Stimulated activated CD8-positive, alpha-beta memory T cell treated with anti-CD3 and anti-CD28 coated beads, Interleukin-4, amount 100 ng/mL, for 1 hour (primary cell): ENCODE measurements at places on chromosomes 16 and 17.
A peak's percentile ranks its signal among the peaks of the same experiment; 100 is the strongest.

GRCh38 chr16:19228575-19228974 is 57.0 kb upstream of the CLEC19A start:
- no peak for DNase-seq

DNA sequence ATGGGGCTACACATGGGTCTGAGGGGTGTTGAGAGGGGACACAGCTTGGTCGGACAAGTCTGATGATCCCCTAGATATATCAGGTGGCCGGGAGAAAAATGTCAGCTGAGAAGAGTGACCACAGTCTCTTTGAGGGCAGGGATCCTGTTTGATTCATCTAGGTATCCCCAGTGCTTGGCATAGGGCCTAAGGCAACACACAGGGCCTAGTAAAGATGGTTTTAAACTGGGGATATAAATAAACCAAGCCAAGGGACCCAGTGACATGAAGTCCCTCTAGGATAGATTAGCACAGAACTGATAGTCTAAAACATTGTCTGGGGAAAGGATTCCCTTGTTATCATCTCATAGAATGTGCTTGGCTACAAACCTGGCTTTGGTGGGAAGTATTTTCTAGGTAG is 1.4 kb downstream of the ERCC4 start:
- no peak for DNase-seq

DNA sequence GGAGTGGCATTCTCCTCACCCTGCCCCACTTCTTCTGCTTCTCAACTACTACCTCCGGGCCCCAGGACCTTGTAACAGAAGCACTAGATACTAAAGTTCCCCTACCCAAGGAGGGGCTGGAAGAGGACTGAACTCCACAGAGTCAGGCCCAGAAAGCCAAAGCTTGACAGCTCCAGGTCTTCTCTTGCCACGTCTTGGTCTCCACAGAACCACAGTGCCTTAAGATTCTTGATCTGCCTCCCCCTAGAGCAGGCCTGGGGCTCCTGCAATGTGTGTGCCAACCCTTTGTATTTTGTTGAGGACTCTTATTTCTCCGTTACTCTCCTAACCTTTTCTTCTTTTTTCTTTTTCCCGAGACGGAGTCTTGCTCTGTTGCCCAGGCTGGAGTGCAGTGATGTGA is 4.0 kb downstream of the SLC16A13 start:
- DNase-seq, result no peak

- DNase-seq, result no peak
These were observed 73.6 kb downstream of the ABCC6 start for GRCh38 chr16:16149710-16150116.

DNA sequence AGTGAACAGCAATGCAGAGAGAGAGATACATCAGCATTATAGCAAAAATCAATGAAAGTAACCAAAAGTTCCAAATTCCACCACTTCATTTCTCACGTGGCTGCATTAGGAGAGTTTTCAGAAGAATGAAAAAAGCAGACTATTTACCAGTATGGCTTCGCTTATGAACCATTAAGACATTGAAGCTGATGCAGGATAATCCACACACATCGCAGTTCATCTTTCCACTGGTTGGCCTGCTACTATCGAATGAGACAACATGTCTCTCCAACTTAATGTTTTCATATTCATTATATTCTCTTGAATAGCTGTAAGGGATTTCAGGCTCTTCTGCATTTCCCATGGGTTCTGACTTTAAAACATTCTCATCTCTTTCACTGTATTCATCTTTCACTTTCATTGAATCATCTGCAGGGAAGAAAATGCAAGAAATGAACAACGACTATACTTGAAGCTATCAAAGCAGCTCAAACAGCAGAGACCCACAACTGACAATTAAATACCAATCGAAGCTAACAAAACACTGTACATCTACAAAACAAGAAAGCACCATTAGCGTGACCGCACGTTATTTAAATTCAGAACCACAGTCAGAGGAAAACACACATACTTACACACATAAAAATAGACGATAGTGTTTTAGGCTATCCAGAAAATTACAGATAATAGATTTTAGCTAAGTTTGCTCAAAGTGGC is 54.9 kb downstream of the GRB7 start:
- no peak for DNase-seq

GRCh38 chr17:18248811-18249210 is 9.7 kb downstream of the FLII start:
- DNase-seq, result no peak

- DNase-seq, result no peak
These were observed 27.2 kb upstream of the METRNL start for GRCh38 chr17:83052241-83052564.

DNA sequence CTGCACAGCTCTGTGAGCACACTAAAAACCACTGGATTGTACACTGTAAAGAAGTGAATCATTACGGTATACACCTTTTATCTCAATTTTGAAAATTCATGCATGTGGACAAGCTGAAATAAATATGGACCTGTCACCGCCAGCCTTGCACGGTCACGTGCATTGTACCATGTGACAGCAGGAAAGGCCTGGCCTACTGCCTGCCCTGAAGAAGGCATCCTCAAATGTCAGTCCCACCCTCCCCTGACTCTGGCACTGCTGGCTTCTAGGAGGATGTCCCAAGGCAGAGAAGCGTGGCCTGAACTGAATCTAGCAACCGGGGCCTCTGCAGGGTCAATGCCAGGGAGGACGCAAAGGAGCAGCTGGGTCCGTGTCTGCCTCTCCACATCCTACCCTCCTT is 34.6 kb downstream of the SLC38A8 start:
- DNase-seq, result no peak

DNA sequence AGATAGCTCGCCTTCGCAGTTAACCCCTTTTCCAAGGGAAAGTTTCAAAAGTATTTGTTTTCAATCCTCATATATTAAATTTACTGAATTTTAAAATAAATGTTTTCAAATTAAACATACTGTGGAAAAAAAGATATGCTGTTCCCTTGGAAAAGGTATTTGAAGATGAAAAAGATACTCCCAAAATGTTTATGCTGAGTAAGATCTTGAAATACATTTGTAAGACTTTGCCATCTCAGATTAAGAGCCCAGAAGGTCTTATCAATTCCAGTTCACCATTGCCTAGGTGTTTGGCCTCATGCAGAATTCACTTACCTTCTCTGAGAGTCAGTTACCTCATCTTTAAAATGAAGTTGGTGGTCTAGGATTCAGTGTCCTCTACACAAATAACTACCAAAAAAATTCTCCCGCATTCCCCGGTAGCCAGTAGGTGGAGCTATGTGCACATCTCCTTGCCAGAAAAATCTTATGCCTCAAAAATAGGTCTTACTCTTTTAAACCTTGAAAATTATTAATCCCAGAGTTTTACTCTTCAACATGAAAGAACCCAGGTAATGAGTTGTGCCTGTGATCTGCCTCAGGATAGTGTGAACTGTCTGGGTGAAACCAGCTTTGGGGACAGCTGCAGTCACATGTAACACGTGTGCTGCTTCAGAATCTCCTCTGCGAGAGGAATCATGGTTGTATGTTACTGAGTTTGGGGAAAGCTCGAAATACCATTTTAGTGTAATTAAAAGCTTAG is 178.3 kb downstream of the MRTFB start:
- peak; percentile 3 for DNase-seq

DNA sequence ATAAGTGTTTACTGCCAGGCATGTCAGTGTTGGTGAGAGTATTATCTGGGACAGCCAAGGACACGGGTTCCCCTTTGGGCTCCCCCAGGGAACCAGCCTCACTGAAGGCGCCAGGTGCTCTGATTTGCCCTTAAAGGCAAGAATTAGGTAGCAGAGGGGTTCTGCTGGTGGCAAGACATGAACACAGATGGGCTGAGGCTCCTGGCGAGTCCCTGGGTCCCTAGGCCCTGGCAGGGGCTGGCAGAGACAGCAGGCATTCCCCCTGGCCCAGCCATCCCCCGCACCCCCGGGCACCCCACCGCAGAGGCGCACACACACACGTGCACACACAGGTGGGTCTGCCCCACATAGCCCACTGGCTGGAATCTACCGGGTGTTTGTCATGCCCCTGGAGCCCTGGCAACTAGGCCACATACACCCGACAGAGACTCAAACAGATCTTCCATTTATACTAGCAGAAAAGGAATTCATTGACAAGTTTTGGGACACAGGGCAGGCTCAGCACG is 153.3 kb downstream of the C16orf78 start:
- DNase-seq, result no peak

GRCh38 chr17:27855454-27855853 is 37.7 kb downstream of the LYRM9 start:
- no peak for DNase-seq

DNA sequence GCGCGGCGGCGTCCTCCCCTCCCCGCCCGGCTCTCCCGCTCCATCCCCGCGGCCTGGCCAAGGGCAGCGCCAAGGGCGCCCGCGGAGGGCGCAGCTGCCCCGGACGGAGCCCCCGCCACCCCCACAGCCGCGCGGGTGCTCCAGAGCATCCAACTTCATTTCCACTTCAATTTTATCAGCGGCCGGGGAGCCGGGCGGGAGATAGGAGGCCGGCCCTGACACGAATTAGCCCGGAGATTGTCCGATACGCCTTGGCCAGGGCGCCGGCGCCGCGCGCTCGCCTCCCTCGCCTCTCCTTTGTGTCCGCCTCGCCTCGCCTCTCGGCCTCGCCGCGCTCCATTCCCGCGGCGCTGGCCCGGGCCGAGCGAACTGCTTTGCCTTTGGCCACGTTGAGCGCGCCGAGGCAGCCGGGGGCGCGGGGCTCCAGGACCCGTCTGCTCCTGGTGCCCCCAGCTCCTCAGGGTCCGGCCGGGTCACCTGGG is 129.1 kb upstream of the LHX1 start:
- no peak for DNase-seq

GRCh38 chr16:87213536-87213935 is 103.7 kb downstream of the C16orf95 start:
- DNase-seq, result no peak

DNA sequence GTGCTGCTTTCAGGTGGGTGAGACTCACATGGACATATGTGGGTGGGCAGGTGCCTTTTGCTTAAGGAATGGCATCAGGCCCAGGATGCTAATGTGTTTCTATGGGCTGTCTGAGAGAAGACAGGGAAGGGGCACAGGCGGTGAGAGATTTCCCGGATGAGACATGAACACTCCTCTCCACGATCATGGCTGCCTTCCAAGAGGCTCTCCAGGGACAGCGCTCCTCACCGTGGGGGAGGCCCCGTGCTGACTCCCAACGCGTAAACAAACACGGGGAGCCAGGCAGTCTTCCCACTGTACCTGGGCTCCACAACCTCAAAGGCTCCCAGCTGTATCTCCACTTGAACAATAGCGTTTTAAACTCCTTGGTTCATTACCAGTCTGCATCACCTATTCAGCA is 42.8 kb downstream of the CDK5R1 start:
- DNase-seq, result no peak

- no peak for DNase-seq
These were observed 47.5 kb upstream of the ZCCHC14 start for GRCh38 chr16:87540072-87540896.

GRCh38 chr16:69112285-69113129 is 7.1 kb downstream of the HAS3 start:
- DNase-seq, result no peak

DNA sequence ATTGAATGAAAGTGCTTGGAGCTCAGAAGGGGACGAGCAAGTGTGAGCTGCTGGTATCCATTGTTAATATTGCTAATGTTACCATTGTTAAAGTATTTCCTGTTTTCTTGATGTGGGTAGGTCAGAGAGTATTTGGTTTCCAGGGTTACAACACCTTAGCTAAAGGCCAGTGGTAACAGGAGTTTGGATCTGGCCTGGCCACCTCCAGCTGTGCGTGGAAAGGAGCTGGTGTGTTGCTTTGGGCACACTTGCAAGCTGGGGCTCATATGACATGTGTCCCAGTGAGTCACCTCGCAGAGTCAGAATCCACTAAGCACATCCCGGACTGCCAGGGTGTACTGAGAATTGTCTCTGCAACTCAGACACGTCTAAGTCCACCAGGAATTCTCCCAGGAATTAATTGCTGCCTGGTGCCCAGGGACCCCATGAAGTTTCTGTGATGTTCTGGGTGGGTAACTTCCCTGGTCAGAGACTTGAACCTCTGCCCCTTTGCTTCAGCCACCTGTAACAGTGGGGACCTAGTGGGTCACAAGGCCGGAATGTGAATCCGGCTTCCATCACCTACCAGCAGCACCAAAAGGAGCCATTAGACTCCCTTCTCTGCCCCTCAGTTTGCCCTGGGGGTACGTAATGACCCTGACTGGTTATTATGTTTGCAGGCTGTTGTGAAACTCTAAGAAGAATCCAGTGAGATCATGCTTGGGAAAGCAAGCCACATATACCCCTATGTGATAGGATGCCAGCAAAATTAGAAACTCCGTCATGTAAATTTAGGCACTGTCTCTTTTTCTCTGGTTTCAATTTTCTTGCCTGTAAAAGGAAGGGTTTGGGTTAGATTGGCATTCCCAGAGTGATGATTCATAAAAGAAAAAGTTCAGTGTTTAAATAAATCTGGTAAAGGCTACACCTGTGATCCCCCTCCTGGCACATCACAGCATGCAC is 12.8 kb downstream of the SLC6A2 start:
- no peak for DNase-seq

DNA sequence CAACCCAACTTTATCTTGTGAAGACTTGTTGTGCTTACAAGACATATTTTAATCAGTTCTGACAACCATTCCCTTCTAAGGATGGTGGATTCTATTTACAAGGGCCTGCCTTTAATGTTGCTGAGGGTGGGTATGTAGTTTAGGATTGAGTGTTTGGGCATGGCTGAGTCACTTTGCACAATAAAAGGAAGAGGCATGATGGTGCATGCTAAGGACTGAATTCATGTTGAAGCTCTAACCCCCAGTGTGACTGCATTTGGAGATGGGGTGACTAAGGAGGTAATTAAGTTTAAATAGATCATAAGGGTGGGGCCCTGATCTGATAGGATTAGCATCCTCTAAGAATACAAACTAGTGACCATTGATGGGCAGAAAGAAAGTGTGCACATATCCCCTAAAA is 196.1 kb upstream of the HS3ST3A1 start:
- DNase-seq, result no peak

- DNase-seq, result no peak
These were observed 18.1 kb upstream of the ITPRIPL2 start for GRCh38 chr16:19095654-19096053.

DNA sequence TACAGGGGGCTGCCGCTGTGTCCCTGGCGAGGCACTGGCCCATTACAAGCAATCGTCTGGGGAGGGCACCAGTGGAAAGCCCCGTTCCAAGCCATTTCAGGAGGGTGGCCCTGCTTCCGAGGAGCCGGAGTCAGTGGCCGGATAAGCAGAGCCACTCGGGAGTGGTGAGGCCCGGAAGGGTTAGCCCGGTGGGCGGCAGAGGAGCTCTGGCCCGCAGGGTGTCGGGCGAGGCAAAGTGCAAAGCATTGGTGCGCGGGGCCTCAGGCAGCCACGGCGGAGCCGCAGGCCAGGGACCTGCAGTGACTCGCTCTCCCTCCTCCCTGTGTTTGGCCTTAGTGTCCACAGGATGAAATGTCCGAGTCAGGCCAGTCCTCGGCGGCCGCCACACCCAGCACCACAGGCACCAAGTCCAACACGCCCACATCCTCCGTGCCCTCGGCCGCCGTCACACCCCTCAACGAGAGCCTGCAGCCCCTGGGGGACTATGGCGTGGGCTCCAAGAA is 24.6 kb downstream of the NME3 start:
- DNase-seq, result no peak

GRCh38 chr17:51029568-51030463 is 90.9 kb downstream of the SPAG9 start:
- no peak for DNase-seq
